ENCODE measurements at places on chromosomes 4 and X. TPM values are rescaled to one million over a fixed set of nuclear protein-coding genes. Genes with fewer than 3 reads are reported as not detected.

GYG2 gene
- total RNA-seq: not detected

GAGE12F gene
- not detected for total RNA-seq

VGLL1 gene
- total RNA-seq: not detected

SMIM31 gene
- not detected for total RNA-seq

CLNK gene
- not detected for total RNA-seq

FAM13A gene
- 8.6 TPM for total RNA-seq

FUNDC2 gene
- total RNA-seq: 54.4 TPM

SLC10A4 gene
- total RNA-seq: 0.14 TPM

DEFB131A gene
- total RNA-seq: not detected

CACNA1F gene
- 0.14 TPM for total RNA-seq

DGAT2L6 gene
- not detected for total RNA-seq

HTN1 gene
- not detected for total RNA-seq

ALB gene
- not detected for total RNA-seq

MAGEC2 gene
- not detected for total RNA-seq
